ENCODE measurements at places on chromosomes 2 and 18.

GRCh38 chr2:65353927-65354326 is 78.5 kb downstream of the SPRED2 start:
- DNase-seq: no peak

GRCh38 chr18:11721720-11722119 is 32.7 kb downstream of the GNAL start:
- DNase-seq: no peak

GRCh38 chr18:22297008-22297407 is 120.7 kb downstream of the CTAGE1 start:
- DNase-seq: no peak

- no peak for DNase-seq
Measured at GRCh38 chr2:68230241-68231060, 21.9 kb downstream of the PPP3R1 start.

DNA sequence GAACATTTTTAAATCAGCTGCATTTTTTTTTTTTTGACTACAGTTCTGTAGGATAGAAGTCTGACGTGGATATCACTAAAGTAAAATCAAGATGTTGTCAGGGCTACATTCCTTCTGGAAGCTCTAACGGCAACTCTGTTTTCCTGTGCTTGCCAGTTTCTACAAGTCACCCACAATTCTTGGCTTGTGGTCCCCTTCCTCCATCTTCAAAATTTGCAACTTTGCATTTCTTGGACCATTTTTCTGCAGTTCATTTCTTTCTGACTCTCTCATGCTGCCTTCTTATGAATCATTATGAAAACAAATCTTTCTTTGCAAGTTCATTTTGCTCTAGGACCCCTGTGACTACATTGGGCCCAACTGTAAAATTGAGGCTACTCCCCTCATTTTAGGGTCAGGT is 367.9 kb downstream of the DSC3 start:
- no peak for DNase-seq

DNA sequence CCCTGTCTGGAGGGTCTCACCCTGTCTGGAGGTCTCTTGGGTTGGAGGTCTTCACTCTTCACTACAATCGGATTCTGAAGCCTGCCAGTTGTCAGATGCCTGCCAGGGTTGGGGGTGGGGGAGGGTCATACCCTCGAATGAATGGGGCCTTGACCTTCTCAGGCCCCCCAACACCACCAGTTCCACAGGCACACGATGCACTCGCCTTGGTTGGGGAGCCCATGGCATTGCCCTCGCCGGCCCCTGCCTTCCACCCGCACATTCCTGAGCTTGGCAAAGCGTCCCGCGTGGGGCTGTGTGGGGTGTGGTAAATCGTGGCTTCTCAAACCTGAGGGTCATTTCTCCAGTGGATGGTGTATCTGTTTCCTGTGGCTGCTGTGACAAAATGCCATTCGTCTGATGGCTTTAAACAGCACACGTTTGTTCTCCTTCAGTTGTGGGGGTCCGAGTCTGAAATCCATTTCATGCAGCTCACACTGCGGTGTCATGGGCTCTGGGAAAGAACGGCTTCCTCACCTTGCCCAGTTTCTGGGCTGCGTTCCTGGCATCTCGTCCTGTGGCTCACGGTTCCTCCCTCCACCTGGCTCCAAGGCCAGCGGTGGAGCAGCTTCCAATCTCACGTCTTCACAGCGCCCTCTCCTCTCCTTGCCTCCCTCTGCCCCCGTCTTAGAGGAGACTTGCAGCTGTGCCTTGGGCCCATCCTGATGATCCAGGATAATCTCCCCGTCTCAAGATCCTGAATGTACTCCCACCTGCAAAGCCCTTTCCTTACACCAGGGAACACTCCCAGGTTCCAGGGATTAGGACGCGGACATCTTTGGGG is 38.0 kb upstream of the HPCAL1 start:
- DNase-seq: no peak

- no peak for DNase-seq
Measured at GRCh38 chr2:151182899-151183809, 78.5 kb downstream of the RBM43 start.

DNA sequence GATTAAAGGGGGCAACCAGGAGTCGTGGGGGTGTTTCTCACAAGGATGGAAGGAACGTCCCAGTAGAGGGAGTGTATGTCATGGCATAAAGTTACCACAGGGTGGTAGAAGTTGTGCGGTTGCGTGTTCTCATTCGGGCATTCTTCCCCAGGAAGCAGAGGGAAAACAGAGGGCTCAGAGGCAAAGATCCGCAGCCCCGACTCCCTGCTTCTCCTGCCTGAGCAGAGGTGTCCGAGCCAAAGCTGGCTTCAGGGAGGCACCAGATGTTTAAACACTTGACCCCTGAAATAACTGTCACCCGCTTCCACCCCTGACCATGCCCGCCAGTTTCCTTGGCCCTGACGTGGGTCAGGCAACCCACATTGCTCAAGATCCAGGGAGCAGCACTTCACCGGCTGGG is 83.7 kb downstream of the EN1 start:
- DNase-seq: no peak
